ENCODE measurements at places on chromosomes 6 and 20.

GRCh38 chr6:70270287-70271005, 32.4 kb downstream of the COL9A1 start:
- no peak for DNase-seq

- no peak for DNase-seq
Observed at GRCh38 chr6:158041370-158041769, 59.7 kb downstream of the SYNJ2 start.

DNA sequence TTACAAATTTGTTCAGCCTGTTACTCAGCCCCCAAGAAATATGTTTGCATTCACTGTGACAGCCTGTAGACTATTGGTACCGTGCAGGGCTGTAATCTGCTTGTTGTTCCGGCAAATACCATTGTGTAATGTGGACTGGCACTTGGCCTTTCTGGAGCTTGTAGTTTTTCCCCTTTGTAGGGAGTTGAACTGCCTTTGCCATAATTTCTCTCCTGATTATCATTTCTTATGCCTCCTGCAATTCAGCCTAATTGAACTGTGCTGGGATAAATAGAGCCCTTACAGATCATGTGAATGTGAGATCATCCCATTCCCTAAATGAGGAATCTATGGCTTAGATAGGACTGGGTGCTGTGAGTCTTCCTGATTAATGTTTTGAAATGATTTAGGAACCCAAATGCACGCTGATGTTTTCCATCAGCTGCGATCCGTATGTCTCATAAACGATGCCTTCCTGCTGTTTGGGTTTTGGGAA, 185.1 kb downstream of the JARID2 start:
- no peak for DNase-seq

GRCh38 chr6:170081556-170081955, 209.3 kb downstream of the DLL1 start:
- no peak for DNase-seq

- DNase-seq = no peak
Observed at GRCh38 chr6:130202782-130203181, 20.0 kb downstream of the SAMD3 start.

DNA sequence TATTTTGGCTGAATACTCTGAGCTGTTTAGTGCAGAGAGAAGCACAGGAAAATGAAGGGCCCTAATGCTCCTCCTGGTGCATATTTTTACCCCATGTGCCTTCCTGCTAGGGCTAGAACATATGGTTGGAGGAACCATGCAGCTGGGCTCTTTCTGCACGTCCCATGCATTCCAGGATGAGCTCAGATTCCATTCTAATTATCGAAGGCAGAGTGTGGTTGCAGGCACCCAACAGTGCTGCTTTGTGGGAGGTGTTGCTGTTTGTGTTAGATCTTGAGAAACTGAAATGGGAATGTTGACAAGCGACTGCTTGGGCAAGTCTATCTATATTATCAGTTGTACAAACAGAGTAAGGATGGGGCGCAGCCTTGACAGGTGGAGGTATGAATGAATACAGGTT, 419.5 kb downstream of the DHX35 start:
- DNase-seq = no peak

DNA sequence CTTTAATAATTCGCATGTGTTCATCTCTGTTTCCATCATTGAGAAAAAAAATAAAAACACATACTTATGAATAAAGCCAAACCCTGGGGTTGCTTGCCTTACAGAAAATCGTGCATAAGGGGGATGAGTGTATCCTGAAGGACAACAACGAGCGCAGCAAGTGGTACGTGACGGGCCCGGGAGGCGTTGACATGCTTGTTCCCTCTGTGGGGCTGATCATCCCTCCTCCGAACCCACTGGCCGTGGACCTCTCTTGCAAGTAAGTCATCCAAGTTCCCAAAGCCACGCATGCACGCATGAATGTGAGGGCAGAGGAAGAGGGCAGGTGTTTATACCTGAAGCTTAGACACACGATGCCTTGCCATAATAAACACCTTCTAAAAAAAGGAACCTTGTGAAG, 20.9 kb upstream of the SNRNP48 start:
- no peak for DNase-seq

DNA sequence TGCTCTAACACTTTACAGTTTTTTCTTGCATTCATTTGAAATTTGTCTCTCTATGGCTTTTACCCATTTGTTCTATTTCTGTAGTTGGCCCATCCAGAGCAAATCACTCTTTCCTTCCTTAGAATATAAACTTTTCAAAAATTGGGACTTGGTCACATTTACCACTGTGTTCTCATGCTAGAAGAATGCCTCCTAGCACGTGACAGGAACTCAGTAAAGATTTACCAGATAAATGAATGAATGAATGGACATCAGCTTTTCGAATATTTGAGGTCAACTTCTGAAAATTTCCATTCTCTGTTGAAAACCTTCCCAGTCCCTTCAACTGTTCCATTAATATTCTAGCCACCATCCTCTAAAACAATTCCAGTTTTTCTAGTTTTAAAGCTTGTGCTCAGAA, 294.5 kb downstream of the CD83 start:
- no peak for DNase-seq

GRCh38 chr6:112118034-112118433, 30.6 kb downstream of the FAM229B start:
- DNase-seq = no peak

GRCh38 chr6:4664117-4664626, 112.0 kb upstream of the CDYL start:
- no peak for DNase-seq

DNA sequence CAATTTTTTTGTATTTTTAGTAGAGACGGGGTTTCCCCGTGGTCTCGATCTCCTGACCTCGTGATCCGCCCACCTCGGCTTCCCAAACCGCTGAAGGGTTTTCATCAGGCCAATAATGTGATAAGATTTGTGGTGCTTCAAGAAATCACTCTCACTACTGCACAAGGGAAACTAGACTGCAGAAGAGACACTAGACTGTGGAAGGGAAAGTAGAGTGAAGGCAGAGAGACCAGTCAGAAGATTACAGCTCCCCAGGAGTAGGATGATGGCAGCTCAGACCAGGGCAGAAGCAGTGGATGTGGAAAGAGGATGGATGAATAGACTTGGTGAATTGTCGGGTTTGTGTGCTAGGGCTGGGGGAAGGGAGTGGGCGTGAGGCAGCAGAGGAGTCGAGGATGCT, 48.0 kb upstream of the GTSF1L start:
- no peak for DNase-seq

DNA sequence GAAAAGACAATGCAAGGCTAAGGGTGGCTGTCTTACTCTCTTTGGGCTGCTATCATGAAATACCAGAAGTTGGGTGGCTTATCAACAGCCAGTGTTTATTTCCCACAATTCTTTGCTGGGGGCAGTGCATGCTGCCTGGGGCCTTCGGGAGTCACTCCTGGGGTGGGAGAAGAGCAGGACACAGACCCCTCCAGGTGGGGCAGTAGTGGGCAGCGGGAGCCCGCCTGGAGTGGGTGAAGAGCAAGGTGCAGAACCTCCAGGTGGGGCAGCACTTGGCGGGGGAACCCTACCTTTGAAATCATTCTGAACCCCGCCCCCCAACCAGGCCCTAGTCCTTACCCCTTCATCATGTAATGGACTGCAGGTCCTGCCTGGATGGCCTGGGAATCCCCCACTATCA, 69.6 kb upstream of the THBS2 start:
- no peak for DNase-seq

GRCh38 chr6:29919506-29920445, 22.6 kb upstream of the HLA-A start:
- DNase-seq = peak; percentile 4

- DNase-seq = peak; percentile 9
Observed at GRCh38 chr6:131574133-131574532, 1.1 kb downstream of the ARG1 start.

GRCh38 chr20:63264519-63264918, 8.1 kb upstream of the ARFGAP1 start:
- no peak for DNase-seq

DNA sequence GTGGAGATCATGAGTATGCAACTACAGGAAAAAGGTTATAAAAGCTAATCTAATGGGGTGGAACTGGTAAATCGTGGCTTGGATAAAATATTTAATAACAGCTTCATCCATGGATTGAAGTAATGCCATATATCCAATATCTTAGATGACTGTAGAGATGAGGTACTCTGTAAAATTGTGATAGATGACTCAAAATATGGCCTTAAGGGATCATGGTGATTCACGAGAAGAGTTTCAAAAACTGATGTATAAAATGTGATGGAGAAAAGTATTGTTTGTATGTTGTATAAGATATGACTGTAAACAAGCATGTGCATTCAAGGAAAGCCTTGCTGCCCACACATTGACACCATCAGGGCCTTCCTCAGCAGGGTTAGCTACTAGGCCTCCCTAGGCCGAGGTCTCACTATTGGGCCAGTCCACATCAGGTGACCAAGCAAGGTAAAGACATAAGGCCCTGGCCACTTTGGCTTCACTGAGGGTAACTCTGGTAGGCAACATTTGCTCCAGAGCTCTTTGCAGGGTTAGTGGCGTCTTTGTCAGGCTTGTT, 17.7 kb upstream of the CCN6 start:
- DNase-seq = no peak

- DNase-seq = no peak
Observed at GRCh38 chr6:157993076-157993475, 11.4 kb downstream of the SYNJ2 start.

DNA sequence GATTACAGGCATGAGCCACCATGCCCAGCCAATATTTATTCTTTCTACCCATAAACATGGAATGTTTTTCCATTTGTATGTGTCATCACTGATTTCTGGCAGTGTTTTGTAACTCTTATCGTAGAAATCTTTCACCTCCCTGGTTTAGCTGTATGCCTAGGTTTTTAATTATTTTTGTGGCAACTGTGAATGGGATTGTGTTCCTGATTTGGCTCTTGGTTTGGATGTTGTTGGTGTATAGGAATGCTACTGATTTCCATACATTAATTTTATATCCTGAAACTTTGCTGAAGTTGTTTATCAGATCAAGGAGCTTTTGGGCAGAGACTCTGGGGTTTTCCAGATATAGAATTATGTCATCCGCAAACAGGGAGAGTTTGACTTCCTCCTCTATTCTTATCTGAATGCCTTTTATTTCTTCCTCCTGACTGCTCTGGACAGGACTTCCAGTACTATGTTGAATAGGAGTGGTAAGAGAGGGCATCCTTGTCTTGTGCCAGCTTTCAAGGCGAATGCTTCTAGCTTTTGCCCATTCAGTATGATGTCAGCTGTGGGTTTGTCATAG, 198.6 kb downstream of the ZDHHC14 start:
- DNase-seq = no peak

DNA sequence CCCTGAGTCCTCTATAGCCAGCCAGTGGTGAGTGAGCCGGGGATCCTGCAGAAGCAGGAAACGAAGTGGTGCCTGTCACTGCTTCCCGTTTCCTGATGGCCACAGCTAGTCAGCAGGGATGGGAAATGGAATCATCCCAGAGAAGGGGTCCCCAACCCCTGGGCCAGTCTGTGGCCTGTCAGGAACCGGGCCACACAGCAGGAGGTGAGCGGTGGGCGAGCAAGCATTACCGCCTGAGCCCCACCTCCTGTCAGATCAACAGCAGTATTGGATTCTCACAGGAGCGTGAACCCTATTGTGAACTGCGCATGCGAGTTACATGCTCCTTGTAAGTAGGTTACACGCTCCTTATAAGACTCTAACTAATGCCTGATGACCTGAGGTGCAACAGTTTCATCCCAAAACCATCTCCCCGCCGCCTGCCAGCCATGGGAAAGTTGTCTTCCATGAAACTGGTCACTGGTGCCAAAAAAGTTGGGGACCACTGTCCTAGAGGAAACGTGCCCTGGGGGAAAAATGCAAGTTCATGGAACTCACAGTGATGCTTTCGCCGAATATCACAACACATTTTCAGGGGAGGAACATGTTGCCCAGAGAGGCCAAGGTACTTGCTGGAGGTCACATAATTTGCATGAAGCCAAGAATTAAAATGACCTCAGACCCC, 113.8 kb downstream of the JPH2 start:
- DNase-seq = no peak

- no peak for DNase-seq
Observed at GRCh38 chr20:49616154-49617007, 48.4 kb upstream of the PTGIS start.

- no peak for DNase-seq
Observed at GRCh38 chr6:139970591-139970991, 596.1 kb upstream of the CITED2 start.

- no peak for DNase-seq
Observed at GRCh38 chr20:4602297-4602631, 119.4 kb upstream of the PRND start.

GRCh38 chr6:169363590-169363989, 109.9 kb upstream of the THBS2 start:
- DNase-seq = no peak

- no peak for DNase-seq
Observed at GRCh38 chr6:132537977-132538376, at the start of gene TAAR9. TAAR9 (plus strand) TSS chr6:132538277; CDS start chr6:132538290, 13 bp downstream.

GRCh38 chr6:36177166-36177565, 19.4 kb upstream of the BRPF3 start:
- DNase-seq = no peak

DNA sequence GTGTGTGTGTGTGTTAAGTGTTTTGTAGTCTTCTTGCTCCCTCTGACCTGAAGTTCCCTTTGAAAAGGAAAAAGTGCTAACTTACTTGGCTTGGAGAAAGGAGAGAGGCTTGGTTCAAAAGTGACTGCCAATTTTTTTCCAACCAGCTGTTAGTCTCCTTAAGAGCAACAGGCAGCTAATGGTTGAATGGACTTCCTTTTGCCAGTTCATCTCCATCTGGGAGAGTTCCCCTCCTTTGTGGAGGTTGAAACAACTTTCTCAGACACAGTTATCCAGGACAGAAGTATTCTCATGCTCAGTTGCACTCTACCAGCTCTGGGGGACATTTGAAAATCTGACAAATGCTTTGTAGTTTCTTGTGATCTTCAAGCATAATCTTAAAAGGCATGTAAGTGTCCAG, 4.5 kb downstream of the RIPOR2 start:
- no peak for DNase-seq

DNA sequence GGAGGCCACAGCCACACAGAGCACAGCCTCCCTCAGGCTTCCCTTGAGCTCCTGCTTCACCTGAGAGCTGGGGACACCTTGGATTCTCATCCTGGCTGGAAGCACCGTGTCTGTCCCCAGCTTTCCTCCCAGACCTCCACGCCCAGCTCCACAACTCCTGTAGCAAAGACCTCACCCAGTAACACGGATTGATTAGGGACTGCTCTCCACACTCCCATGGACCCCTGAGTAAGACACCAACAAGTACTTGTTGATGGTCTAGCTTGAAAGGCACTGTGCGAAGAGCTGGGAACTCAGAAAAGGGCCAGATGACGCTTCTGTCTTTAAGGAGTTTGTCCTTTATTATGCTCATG, 109.6 kb downstream of the DLL1 start:
- DNase-seq = no peak

DNA sequence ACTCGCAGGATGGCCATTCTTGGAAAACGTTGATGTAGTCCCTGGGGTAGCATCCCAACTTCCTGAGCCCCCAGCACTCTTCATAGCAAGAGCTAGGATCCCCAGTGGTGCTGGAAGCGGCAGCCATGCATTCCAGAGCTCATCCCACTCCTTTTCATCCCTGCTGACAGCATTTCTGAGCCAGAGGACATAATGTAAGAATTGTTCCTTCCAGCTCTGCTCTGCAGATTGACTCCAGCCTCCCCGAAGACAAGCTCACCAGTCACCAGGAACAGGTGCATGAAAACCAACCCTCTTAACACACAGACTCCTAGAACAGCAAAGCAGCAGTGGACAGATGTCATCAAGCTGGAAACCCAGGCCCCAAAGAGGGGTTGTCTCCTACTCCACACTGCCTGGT, 3.8 kb downstream of the SLC13A3 start:
- no peak for DNase-seq

- DNase-seq = no peak
Observed at GRCh38 chr20:52031563-52032303, 159.8 kb downstream of the ZFP64 start.
